Mucosa of descending colon (tissue), 3 donors: ENCODE measurements at places on chromosomes 7 and 10. TPM values are rescaled to one million over a fixed set of nuclear protein-coding genes. Genes with fewer than 3 reads are reported as not detected.

DNA sequence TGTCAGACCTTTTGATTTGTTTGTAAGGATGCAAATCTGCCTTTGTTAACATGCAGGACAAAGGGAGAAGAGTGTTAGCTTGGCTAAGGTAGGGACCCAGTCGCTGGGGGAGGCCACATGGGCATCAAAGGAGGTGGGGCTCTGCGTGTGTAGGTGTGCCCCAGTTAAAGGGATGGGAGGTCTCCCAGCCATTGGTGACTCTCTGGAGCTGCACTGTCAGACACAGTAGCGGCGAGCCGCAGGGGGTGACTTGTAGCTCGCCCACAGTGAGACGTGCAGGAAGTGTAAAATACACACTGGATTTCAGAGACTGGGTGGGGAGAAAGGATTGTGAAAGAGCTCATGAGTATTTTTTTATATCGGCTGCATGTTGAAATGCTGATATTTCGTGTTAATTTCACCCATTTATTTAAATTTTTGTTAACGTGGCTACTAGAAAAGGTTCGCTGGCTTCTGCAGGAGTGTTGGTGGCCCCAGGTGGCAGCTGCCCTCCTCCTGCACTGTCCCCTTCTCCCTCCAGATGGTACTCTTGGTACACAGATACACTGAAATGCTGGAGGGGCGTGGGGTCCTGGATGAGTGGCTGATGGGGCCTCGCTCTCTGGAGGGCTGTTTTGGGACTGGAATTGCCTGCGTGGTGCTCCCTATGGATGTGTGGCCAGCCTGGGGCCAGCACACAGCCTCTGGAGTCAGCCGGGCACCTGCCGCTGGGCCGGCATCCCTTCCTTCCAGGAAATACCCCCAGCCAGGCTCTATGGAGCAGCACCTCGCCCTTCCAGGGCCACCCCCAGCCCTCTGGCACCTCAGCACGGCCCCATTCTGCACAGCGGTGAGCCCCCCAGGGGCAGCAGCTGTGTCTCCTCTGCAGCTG, 59.2 kb downstream of the LHPP start:
- peak; percentile 36 for DNase-seq

Gene WEE2
- total RNA-seq: not detected

- DNase-seq: no peak
Observed at GRCh38 chr10:13334556-13334955, 13.5 kb downstream of the SEPHS1 start.

Gene ADAP1
- total RNA-seq: 80.7 TPM

DNA sequence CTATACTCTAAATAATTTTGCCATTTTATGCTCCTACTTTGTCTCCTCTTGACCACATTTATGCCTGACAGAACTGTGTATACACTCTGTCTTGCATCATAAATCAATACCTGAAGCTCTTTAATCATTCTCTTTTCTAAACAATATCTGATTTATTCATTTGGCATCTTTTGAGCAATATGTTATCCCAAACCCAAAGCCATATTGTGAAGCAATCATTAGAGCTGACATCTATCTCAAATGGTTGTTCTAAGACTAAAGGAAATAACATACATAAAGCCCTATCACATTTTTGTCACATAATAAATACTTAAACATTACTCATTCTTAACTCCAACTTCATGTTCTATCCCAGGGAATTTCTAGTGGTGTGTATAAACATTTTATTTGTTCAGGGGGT, 717.6 kb downstream of the SORCS1 start:
- DNase-seq: no peak

Gene FAM131B
- total RNA-seq: 0.43 TPM

DNA sequence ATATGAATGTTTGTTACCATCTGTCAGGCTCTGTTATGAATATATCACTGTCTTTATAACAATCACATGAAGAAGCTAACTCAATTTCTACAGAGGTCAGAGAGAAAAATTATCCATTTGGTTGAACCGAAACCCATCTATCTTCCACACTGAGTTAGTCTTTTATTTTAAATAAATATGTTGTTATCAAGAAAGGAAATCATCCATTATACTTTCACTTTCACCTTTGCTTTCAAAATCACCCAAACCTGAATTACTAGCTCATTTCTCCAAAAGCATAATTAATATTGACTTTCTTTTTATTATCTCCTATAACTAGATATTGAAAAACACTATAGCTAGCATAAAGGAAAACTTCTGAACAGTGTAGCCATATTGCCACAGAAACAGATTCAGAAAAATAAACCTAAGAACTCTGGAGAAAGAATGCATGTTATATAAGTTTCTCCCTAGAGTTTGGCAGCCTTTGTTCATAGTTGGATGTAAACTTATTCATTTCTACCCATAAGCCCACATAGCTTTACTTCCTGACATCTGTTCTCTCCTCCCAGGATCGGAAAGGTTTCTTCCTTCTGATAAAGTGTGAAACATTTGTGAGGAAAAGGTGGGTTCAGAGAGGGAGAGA, 66.0 kb downstream of the NPSR1 start:
- no peak for DNase-seq

Gene CFAP46
- 1.0 TPM for total RNA-seq

Gene CALCR
- not detected for total RNA-seq

GRCh38 chr7:98079891-98080648, 26.6 kb upstream of the LMTK2 start:
- no peak for DNase-seq

- DNase-seq: no peak
Observed at GRCh38 chr10:67775279-67775678, 62.7 kb downstream of the DNAJC12 start.
